ENCODE measurements at places on chromosomes 3 and 15.

- DNase-seq = no peak
Observed at GRCh38 chr15:67551207-67551743, 8.8 kb downstream of the MAP2K5 start.

DNA sequence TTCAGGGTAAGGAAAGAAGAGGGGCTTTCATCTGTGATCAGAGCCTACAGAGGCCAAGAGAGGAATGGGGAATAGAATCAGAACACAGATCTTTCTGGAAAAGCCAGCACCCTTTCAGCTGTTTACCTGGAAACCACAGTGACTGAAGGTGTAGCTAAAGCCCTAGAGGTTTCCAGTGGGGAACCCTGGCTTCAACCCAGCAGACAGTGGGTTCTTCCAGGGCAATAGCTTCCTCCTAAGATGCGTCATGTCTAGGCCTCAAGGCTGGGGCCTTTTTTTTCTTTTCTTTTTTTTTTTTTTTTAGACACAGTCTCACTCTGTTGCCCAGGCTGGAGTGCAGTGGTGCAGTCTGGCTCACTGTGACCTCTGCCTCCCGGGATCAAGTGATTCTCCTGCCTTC, 3.1 kb upstream of the CPNE9 start:
- no peak for DNase-seq

DNA sequence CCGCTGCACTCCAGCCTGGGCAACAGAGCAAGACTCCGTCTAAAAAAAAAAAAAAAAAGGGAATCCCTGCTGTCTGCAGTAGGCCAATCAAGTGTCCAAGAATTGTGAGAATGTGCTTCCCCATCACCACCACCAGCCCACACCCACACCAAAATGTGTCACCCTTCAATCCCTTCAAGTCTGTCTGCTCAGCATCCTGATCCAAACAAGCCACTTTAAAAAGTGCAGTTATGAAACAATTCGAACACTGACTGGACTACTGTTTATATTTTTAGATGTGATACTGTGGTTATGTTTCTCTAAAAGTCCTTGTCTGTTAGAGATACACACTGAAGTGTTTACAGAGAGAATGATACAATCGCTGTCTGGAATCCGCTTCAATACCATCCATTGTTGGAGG, 78.1 kb upstream of the CGNL1 start:
- DNase-seq = no peak

DNA sequence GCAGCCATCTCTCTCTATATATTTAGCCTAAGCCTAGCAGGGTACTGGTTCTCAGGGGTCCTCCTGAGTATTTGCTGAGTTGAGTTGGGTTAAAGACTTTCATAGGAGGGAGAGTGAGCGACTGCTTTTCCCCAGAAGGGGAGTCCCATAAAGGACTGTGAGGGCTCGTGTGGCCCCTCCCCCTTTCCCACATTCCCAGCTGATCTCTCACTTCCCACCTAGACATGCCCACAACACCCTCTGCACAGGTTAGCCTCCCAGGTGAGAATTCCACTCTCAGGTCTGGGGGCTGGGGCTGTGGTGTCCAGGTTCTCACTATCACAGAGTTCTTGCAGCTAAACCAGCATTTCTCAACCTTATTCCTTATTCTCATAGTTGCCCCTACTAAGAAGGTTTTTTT, 15.8 kb downstream of the EPHB1 start:
- no peak for DNase-seq

DNA sequence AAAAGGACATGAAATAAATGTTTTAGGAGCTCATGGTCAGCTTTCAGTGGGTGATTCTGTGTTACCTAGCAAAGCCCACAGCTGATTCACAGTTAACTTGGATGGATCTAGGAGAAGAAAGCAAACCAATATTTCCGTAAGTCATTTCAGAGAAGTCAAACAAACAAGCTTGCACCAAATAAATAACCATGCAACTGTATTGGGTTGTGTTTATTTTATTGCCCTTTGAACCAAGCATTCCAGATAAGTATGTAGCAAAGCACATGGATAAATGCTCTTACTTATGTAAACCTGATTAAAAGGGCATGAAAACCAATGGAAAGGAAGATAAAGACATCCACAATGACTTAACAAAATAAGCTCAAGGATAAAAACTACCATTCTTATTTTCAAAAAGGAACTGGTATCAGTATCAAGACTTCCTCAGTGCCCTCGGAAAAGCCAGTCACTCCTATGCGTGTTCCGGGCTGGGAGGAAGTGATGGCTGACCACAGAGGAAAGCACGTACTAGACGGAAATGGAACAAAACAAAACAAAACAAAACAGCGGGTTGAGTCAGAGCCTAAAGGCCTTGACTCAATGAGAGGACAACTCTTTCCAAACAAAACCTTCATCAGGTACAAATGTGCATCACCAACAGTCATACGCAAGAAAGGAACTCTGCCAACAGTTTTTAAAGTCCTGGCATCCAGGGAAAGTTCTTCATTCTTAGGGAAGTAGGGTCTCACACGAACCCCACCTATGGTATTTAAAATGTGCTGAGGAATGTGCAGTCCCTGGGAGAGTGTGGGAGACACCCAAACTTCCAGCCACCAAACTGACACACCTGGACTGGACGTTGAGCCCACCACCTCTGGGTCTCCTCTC, 103.3 kb downstream of the SNRK start:
- DNase-seq = peak; percentile 42

- DNase-seq = no peak
Observed at GRCh38 chr15:87239582-87240230, 1016.8 kb downstream of the NTRK3 start.

- peak; percentile 55 for DNase-seq
Observed at GRCh38 chr3:128376516-128376915, 90.2 kb downstream of the DNAJB8 start.

DNA sequence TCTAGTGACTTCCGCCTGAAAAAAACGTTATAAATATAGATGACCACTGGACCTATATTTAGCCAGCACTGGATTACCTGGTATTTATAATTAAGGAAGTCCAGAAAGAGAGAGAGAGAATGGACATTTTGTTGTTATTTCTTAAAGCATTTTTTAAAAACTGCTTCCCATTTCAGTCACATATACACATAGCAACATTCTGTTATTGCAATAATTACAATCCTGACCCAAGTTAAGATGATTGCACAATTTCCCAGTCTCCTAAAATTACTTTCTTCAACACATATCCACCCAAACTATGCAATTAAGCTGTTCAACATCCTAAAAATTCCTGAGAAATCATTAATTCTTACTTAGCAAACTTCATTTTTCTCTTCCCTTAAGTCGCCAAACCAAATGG, 37.7 kb downstream of the PCSK6 start:
- peak; percentile 8 for DNase-seq

DNA sequence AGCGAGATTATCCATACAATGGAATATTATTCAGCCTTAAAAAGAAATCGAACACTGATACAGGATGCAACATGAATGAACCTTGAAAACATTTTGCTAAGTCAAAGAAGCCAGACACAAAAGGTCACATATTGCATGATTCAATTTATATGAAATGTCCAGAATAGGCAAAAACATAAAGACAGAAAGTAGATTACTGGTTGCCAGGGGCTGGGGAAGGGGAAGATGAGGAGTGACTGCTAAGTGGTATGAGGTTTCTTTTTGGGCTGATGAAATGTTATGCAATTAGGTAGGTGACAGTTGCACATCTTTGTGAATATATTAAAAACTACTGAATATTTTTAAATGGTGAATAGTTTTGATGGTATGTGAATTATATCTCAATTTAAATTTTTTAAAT, 38.3 kb downstream of the LRRFIP2 start:
- DNase-seq = no peak

- DNase-seq = no peak
Observed at GRCh38 chr15:43118286-43118685, 12.4 kb upstream of the UBR1 start.
